Fibroblast of skin of left quadriceps (primary cell): ENCODE measurements at places on chromosomes 7 and 10.
A peak's percentile ranks its signal among the peaks of the same experiment; 100 is the strongest.

DNA sequence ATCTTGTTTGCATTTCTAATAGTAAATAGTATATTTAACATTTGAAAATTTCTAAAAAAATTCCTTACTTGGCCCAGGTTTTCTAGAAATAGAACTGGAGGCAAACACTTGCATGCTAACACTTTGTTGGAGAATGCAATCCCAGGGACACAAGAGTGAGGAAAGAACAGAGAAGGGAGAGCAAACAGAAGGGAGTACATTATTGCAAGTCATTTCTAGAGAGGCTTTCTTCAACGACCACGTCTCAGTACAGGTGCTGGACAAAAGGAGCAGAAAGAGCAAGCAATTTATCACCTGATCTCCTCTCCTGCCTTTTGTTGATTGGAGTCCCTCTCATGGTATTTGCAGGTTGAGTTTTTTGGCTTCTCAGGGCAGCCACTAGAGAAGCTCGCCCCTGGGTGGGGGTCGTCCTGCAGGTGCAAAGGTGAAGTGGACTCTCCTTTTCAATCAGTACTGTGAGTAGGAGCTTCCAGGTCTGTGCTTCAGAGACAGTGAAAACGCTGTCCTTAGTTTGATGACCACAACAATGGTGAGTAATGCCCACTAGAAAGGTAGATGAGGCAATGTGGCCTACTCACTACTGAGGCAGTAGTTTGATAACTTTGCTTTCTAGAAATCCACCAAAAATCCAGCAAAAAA lies 5.2 kb downstream of the CPED1 start:
- DNase-seq = no peak

- no peak for DNase-seq
Measured at GRCh38 chr7:86747698-86748097, 104.0 kb downstream of the GRM3 start.

DNA sequence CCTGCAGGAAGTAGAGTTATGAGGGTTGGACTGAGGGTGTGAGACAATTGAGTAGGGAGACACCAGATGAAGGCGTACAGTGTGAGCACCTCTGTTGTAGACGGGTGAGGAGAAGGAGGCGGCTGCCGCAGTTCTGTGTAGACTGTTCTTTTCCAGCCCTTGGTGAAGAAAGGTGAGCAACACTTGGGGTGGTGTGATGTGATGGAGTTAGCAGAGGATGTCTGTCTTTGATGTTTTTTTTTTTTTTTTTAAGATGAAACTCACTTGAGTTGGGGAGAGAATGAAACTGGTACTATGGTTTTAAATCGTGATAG lies 42.8 kb upstream of the RNF216 start:
- no peak for DNase-seq

DNA sequence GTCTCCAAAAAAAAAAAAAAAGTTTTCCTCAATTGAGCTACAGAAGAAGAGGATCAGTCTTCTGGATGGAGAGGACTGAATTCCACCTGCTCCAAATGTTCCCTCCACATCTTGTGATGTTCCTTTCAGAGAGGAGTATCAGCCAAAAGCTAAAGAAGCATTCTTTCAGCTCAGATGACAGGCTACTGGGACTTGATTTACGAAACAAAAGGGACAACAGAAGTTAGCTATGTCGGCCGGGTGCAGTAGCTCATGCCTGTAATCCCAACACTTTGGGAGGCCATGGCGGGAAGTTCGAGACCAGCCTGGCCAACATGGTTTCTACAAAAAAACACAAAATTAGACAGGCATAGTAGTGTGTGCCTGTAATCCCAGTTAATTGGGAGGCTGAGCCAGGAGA lies 7.4 kb downstream of the DAGLB start:
- DNase-seq = no peak

DNA sequence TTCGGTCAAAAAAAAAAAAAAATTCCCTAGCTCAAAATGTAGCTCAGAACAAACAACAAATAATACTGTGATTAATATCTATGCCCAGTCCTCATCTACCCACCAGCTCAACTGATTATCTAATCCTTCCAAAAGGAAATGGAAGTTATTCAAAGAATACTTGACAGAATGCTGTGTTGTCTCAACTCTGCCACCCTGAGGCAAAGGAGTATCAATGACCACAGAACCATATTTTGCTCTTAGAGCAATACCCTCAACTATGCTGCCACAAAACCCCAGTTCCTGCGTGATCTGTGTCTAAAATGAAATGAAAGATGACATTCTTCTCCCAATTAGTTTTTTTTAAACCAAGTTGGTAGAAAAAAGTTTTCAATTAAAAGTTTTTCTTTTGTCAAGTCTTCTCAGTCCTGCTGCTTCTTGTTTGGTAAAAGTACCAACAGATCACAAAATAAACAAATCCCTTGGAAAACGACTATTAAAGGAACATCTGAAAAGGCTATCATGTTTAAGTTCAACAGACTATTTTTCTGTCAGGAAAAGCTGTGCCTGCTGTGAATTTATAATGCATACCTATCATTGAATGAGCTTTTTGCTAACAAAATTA lies 21.6 kb downstream of the RBM28 start:
- DNase-seq = no peak

GRCh38 chr7:139094596-139094995 lies 14.9 kb downstream of the ZC3HAV1 start:
- DNase-seq = no peak

GRCh38 chr10:33287112-33287511 lies 47.4 kb downstream of the NRP1 start:
- DNase-seq = no peak

DNA sequence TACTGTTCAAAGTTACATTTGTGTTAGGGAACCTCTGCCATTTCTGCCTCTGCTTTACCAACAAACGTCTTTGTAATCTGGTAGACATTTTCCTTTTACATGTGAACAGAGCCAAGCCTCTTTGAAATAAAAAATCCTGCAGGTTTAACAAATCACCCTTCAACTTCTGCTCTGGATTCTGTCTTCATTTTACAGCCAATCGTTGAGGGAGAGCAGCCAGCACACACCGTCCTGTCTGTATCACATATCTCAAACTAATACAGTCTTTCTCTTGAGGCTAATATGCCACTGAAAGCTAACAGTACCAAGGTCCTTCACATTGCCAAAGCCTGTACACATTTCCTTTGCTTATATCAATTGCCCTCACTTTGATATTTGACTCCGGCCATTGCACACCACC lies 468.6 kb upstream of the TEX47 start:
- DNase-seq = no peak

GRCh38 chr7:100875356-100875751 lies 451 bp downstream of the SRRT start:
- DNase-seq = no peak

GRCh38 chr7:56046721-56047445 lies 4.4 kb downstream of the PSPH start:
- peak; percentile 49 for DNase-seq

DNA sequence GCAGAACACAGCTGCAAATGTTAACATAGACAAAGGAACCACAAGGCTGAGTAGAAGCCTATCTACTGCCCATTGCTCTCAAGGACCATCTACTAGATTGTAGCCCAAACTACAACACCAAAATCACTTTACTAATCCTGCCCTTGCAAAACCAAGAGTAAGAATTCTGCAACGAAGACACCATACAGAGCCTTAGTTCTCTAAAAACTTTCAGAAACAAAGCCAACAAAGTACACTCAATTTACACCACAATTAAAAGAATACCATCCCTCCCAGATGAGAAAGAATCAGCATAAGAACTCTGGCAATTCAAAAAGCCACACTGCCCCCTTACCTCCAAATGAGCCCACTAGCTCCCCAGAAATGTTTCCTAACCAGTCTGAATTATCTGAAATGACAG lies 294.3 kb downstream of the CTNNA3 start:
- DNase-seq = no peak

DNA sequence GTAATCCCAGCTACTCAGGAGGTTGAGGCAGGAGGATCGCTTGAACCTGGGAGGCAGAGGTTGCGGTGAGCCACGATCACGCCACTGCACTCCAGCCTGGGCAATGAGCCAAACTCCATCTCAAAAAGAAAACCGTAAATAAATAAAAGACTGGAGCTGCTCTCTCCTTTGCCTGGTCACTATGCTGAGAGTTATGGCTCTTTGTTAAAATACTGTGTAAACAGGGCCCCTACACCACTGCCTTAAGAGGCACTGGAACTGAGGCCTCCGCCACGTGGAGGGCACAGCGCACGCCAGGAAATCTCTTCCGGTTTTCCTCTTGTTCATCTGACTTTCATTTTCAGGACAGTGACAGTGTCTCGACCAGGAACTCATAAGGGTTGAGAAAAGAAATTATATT lies 123.3 kb downstream of the PAXIP1 start:
- no peak for DNase-seq

GRCh38 chr10:122259075-122259466 lies 12.0 kb upstream of the BTBD16 start:
- DNase-seq = no peak

DNA sequence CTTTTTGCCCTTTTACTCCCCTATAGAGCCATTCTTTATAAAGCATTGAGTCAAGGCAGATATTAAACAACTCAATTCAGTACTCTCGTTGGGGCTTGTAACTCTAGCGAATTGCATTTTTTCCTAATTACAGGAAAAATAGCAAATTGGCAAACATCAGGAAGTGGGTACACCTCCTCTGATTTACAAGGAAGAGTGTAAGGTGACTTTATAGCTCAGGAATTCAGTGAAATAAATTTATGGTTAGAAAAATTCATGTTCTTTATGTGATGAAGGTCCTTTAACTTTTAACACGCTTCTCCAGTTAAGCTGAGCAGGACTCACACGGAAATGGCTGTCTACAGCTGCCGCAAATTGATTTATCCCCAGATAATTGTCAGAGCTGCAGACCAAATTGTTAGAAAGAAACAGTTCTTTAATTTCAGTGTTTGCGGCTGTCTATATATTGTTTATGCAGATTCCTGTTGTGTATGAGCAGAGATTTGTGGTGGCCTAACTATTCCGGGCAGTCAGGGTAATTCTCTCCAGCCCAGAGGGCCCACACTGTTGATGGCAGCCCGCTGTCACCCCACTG lies 151.1 kb upstream of the MKI67 start:
- no peak for DNase-seq

DNA sequence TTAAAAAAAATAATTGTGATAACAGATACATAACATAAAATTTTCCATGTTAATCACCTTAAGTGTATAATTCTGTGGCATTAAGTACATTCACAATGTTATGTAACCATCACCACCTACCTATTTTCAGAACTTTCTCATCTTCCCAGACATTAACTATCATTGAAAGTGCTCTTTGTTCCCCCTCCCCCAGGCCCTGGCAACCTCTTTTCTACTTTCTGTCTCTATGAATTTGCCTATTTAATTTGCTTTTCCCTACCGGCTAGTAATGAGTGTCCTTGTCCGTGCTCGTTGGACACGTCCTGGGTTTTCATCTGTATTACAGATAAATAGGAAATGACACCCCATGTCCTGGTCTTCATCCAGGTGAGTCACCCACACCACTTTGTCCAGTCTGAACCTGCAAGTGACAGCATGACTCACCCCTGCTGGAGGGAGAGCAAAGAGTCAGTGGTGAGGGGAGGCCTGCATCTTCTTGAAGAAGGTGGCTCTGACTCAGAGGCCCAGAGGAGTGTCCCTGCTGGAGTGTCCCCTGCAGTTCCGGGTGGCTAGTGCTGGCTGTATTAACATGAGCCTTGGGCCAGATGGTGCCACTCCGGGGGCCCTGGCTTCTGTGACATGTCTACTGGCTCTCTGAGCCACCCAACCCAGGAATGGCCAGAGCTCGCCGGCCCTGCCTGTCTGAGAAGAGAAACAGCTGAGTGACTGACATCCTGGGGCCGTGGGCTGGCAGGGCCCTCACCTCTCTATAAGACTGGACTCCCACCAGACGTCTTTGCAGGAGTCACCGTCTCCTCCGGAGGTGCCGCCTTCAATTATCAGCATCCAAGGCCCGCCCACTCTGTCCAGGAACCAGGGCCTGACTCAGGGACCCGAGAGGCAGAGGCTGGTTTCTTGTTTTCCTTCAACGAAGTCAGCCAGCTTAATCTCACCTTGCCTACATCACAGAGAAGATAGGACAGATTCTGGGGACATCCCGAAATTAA lies 503.2 kb upstream of the MKI67 start:
- DNase-seq = no peak

DNA sequence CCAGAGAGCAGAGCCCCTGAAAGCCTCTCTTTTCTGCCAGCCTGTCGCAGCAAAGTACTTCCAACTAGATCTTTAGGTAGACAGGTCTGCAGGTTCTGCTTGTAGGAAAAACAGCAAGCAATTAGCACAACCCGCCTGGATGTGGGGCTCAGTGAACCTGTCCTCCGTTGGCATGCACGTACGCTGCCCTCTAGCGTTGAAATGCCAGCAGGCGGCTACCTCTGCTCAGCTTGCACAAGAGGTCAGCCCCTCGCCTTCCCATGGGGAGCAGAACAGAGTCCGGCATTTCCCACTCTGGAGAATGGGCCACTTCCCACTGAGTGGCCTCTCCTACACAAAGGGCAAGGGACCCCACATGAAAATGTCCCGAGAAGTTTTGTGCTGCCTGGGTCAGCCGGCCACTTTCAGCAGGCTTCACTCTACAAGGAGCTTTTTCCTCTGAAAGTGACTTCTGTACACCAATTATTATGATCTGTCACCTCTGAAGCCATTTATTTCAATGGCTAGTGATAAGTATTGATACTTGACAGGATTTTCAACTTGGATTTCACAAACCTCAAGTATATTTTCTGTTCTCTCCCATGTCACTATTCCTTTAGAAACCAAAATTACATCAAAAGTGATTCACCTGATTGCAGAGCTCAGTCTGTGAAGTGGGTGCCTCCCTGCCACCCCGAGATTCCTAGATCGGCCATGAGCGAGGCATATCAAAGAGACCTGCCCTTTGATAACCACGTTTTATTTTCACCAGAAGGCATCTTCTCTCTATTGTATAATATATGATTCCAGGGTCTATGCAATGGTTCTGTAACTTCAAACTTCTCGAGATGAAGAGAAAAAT lies 56.7 kb downstream of the JCAD start:
- DNase-seq = peak; percentile 28

GRCh38 chr7:131244259-131244852 lies 83.3 kb upstream of the MKLN1 start:
- DNase-seq = peak; percentile 87

- DNase-seq = peak; percentile 51
Measured at GRCh38 chr7:138875794-138876193, 77.8 kb upstream of the ATP6V0A4 start.

- DNase-seq = no peak
Measured at GRCh38 chr10:110562348-110562747, 5.1 kb upstream of the SMC3 start.

DNA sequence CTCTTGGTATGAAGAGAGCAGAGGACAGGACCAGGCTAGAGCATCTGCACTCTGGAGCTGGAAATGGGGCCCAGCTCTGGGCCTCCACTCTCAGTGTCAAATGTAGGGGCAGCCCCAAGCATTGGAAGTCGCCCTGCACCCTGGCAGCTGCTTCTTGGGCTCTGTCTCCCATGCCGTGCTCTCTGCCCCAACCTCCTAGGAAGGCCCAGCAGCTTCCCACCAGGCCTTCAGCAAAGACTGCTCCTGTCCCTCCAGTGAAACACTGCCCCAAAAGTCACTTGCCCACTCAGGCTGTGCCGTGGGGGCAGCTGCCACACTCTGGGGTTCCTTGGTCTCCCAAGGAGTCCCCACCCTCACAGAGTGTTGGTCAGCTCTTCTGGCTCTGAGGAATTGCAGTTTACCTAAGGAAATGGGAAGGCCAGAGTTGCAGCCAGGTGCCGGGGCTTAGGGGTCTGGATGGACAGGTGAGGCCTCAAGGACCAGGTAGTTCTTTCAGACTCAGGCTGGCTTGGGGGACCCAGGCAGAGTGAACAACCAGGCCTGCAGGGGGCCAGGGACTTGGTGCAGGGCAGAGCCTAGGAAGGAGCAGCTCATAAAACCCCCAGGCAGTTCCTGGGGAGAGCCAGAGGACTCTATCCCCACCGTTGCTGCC lies 9.4 kb upstream of the OPN4 start:
- no peak for DNase-seq
